ENCODE measurements at places on chromosomes 2 and 18.

DNA sequence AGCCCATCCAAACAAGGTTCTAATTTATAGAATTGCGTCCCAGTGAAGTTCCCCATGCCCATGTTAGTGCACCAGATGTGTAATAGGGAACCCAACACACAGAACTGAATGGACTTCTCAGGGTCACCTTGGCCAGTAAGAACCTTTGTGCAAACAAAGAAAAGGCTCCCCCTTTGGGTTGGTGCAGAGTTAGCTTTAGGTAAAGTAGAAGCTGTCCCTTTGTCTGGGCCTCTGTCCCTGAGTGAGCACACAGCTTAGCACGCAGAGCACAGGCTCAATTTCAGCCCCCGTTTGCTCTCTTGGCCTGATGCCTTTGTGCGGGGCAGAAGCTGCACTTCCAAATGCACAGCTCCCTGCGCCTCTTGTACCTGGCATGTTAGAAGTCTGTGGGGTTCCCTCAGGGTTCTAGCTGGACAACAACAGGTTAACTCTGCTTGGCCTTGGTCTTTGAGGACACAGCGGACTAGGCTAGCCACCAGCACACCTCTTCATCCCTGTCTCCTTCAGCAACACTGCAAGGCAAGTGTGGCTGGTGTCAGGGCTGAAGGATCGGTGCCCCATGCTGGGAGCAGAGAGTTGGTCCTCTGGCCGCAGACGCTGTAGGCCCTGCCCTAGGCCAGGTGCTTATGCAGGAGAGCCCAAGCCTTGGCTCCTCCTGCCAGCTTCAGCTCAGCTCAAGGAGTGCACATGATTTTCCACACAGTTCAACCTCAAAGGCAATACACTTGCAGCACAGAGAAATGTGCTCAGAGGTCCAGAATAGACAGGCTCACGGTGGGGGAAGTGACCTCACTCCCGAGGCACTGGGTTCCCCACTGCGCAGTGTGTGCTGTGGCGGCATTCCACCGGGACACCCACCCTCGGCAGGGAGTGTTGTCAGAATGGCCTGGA lies 73.3 kb upstream of the FOSL2 start:
- DNase-seq = no peak

GRCh38 chr2:64593035-64593655 lies 60.6 kb downstream of the SERTAD2 start:
- DNase-seq = no peak

- no peak for DNase-seq
Observed at GRCh38 chr2:205187731-205188130, 494.6 kb upstream of the NRP2 start.

DNA sequence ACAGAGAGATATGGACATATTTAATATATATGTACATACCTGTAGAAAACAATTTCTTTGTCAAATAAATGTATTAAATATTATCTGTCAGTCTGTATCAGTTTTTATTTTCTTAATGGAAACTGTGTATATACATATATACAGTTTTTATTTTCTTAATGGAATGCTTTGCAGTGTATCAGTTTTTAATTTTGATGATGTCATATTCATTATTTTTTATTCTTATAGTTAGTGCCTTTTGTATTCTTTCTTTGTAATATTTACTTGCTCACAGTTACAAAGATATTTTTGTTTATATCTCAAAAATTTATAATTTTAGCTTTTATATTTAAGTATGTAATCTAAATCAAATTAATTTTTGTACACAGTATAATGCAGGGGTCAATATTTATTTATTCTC lies 20.6 kb downstream of the KCNH7 start:
- DNase-seq = no peak

DNA sequence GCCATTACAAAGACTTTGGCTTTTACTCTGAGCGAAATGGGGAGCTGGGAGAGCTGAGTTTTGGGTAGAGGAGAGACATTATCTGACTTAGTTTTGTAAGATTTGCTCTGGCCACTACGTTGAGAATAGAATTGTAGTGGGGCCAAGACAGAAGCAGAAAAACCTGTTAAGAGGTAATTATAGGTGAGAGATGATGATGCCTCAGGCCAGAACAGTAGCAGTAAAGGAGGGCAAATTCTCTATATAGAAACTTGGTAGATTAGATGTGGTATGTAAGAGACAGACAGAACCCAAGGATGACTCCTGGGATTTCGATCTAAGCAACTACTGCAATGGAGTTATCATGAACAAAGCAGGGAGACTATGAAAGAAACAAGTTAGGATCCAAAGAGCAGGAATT lies 17.4 kb upstream of the CREB1 start:
- no peak for DNase-seq
